T-cell (primary cell): ENCODE measurements at places on chromosomes 5 and 9. TPM values are rescaled to one million over a fixed set of nuclear protein-coding genes. Genes with fewer than 3 reads are reported as not detected.

Gene SPATA31C1
- not detected for total RNA-seq

Gene CDKN2B
- total RNA-seq: 2.4 TPM

Gene TUBB4B
- 50.6 TPM for total RNA-seq

Gene PRSS3
- 1.1 TPM for total RNA-seq

Gene ZFP37
- 3.0 TPM for total RNA-seq

Gene CBY3
- 0.50 TPM for total RNA-seq

Gene SPATA9
- not detected for total RNA-seq

Gene CCL27
- total RNA-seq: not detected

Gene SLC46A2
- not detected for total RNA-seq

Gene CDO1
- total RNA-seq: 0.23 TPM

Gene COL23A1
- total RNA-seq: 0.13 TPM

Gene ASPN
- not detected for total RNA-seq

Gene MAP3K1
- 83.8 TPM for total RNA-seq

Gene SPZ1
- total RNA-seq: not detected

Gene CCDC183
- 2.2 TPM for total RNA-seq

Gene VLDLR
- total RNA-seq: 0.16 TPM

Gene CACNA1B
- total RNA-seq: not detected

Gene SLC34A1
- total RNA-seq: 0.18 TPM

Gene GRXCR2
- not detected for total RNA-seq

Gene RNF183
- total RNA-seq: not detected

Gene SCGB3A1
- not detected for total RNA-seq

Gene NOL8
- total RNA-seq: 72.6 TPM

Gene PRR16
- total RNA-seq: not detected
